ENCODE measurements at places on chromosomes 5 and 9.
A peak's percentile ranks its signal among the peaks of the same experiment; 100 is the strongest.

DNA sequence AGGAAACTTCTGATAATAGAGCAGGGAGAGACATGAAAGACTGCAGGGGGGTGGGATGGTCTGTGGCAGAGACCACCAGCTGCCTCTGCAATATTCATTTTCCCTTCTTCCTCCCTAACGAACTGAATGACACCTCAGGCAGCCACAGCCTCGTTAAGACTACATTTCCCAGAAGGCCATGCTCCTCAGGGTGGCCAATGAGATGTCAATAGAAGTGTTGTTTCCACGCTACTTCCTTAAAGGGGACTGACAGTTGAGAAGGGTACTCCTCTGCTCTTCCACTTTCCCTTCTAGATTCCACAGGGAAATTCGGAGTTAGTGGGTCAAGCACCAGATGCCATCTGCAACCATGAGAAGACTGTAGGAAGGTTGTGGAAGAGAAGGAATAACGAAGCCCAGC lies 52.0 kb upstream of the DAPK1 start:
- peak; percentile 23 for DNase-seq

DNA sequence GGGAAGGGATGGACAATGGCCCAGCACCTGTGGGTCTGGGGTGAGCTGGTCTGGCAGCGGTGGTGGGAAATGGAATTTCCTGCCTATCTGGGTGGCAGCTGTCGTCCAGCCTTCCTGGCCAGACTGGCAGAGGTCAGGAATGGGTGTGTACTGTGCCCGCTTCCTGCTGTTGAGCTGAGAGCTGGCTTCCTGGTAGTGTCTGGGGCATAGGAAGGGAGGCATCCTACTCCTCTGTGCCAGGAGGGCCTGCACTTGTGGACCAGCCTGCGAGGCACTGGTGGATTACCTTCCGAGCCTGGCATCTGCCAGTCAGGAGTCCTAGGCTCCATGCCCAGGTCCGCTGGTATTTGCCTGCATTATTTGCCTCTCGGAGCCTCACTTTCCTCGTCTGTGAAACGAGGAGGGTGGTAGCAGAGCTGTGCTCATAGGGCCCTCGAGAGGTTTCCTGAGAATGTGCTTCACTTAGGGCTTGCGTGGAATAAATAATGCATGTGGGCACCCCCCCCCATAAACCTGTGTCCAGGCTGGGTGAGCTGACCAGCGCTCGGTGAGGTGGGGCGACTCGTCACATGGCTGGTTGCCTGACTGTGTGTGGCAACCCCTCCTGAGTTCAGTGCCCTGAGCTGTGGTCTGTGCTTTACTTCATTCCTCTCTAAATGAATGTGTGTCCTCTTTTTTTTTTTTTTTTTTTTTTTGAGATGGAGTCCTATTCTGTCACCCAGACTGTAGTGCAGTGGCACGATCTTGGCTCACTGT lies 47.7 kb downstream of the HMCN2 start:
- DNase-seq, result no peak

GRCh38 chr5:52491818-52492217 lies 295.9 kb upstream of the ITGA1 start:
- no peak for DNase-seq

DNA sequence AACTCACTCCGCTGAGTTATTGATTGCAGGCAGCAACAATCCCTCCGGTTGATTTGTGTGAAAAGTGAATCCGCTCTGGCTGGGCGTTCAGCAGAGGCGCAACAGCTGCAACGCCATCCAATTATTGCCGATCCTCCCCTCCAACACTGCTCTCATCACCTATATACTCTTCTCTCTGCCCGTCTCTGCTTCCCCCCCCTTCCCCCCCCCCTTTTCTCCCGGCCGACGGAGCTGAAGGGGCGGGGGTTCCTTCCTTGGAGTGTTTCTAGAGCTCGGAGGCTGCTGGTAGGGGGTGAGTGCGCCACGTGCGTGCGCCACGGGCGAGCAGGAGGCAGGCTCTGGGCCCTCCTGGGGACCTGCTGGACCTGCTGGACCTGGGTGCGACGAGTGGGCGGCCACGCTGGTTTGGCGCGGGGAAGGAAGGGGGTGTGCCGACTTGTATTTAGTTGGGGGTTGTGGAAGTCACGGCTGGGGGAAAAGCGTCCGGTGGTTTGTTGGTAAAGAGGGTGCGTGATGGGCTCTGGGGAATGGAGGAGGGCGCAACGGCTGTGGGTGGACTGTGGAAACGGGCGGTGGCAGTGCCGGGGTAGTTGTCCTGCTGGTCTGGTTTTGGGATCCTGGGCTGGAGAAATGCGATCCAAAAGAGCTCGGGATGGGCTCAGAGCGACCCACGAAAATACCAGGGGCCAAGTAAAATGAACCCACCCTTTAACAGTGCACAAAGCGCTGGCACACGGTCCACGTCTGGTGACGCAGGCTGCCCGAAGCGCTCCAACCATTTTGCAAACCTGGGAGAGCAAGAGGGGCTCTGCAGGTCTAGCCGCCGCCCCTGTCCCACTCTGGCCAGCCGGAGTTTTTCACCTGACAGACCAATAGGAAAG lies 6.4 kb upstream of the MEF2C start:
- DNase-seq, result no peak

DNA sequence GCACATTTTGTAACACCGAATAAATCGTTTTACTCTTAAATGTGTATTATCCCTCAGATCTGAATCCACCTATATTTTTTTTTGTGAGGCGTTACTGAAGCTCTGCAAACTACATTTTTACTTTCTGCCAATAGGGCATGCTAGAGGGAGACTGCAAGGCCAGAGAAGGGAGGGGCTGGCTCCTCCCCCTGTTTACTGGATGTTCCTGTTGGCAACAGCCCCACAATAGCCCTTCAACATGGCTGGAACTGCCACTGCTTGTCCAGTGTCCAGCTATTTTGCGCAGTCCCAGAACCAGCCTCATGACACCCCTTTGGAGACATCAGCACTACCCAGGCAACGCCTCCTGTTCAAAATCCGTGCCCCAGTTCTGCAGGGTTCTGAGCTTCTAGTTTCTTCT lies 85.4 kb upstream of the MIER3 start:
- DNase-seq, result no peak

DNA sequence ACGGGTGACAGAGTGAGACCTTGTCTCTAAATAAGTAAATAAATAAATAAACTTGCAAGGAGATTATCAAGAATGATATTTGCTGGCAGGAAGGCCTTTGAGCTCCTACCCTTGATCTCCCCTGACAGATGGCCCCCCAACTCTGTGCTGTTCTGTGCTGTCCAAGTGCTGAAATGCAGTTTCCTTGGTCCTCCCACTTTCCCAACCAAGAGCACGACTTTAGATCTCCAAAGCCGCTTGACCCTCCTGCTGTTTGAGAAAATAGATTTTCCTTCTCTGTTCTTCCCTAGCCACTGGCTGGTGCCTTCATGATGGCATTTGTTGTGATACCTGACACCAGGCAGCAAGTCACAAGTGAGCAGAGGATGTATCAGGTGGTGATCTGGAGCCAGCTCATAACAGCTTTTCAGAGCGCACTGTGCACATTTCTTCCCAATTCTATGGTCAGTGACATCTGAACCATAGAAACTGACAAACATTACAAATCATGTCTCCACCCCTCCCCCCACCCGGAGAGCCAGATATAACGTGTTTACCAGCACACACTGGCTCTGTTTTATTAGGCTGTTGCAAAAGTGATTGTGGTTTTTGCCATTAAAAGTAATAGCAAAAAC lies 80.0 kb upstream of the PUM3 start:
- no peak for DNase-seq
